Stimulated activated CD4-positive, alpha-beta T cell treated with anti-CD3 and anti-CD28 coated beads, Interleukin-1b, Interleukin-23, amount 100 ng/mL, for 1 hour (primary cell): ENCODE measurements at places on chromosomes 1 and 21.

- no peak for DNase-seq
These were observed 49.5 kb upstream of the DNAJC6 start for GRCh38 chr1:65259816-65260215.

DNA sequence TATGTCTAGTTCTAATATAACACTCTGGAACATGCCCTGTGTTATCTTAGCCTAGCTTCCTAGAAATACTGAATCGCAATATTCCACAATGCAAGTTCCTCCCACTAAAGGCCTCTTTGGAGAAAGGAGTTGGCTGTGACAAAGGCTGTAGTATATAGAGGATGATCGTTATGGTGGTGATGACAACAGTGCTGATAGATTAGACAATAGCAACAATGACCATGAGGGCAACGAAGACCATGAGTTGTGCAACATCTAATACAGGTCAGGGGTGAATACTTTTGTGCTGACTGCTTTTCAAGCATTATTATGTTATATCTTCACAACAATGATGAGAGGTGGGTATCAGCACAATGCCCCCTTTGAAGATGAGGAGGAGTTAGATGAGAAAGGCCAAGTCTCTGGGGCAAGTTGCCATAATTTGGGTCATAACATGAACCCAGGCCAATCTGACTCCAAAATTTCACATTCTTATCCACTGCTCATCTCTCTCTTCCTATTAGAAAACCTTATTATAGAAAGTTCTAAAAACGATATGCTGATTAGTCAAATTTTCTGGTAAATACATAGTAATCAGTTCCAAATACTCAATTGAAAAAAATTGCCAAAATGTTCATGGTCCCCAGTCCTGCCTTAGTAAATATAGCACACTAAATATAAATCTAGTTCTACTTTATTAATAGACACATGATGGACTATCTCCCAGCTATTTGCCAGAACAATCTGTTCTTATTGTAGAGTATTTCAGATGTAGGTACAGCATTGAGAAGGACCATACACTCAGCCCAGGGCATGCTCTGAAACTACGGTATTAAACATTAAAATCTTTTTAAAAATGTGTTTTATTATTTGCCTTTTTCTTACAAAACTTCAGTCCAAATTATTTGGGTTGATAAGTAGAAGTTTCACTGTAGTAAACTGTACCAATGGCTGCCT lies 37.5 kb downstream of the HIVEP3 start:
- no peak for DNase-seq

DNA sequence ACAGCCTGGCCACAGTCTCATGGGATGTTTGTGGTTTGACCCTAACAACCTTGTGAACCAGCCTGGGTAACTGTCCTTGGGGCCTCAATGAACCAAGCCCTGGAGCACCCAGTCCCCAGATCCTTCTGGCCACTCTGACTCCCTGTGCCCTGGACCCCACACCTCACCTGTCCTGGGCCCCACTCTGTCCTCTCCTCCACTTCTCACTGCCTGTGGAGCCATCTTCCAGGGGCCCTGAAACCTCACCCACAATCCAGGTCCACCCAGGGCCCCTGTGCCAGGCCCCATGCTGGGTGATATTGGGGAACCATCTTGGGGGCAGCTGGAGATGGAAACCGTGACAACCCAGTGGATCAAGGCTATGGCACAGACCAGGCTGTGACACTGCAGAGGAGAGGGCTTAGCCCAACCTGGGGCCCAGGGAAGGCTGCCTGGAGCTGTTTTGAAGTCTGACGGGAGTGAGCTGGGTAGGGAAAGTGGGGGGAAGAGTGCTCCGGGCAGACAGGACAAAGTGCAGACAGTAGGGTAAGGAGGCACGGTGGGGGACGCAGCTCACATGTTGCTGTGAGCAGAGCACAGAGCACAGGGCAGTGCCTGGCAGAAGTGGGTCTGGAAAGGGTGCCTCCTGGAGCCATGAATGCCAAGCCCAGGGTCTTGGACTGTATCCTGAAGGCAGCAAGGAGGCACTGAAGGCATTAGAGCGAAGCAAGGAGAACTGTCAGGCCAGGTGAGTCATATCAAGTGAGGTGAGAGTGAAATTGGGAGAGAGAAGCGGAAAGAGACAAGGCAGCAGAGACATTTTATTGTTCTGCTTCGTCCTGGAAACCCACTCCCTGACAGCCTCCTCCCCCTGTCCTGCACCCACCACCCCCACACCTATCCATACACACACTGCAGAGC lies 12.1 kb upstream of the LRP8 start:
- no peak for DNase-seq

DNA sequence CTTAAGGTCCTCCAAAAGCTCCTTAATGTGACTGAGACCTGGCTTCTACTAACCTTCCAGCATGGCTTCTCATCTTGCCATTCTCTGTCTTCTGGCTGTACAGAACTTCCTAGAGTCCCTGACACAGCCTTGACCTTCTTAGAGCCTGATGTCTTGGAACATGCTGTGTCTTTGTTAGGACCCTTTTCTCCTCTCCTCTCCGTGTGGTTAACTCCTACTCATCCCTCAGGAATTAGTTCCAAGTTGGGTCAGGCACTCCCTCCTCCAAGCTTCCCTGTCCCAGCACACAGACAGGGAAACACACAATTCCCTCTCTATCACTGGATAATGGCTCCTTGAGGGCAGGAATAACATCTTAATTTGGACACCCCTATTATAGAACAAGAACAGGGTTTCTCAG lies 275.4 kb upstream of the USP24 start:
- no peak for DNase-seq

DNA sequence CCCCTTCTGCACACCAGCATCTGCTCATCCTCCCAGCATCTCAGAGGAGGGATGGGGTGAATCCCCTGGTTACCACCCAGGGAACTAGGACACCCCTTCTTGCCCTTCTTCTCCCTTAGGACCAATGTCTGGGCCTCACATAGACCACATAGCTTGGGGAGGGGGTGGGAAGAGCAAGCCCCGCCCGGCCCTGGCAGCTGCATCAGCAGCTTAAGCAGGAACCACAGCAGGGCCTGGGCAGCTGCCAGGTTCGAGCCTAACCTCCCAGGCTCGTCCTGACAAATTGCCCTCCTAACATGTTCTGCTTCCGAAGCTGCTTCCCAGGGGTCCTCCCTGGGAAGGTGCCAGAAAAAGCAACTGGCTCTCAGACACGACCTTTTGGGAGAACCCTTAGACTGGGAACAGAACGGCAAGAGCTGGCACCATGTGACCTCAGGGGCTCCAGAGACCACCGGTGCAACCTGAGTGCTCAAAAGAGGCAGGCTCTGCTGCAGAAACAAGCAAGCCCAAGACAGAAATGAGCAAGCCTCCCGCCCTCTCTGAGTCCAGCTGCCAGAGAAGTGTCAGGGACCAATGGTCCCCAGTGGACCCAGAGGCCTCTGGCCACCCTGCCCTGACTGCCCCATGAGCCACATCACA lies 18.4 kb upstream of the CLSTN1 start:
- DNase-seq, result no peak

GRCh38 chr1:119345398-119345797 lies 23.2 kb upstream of the HAO2 start:
- DNase-seq, result no peak

GRCh38 chr1:25484096-25484495 lies 53.4 kb downstream of the MACO1 start:
- no peak for DNase-seq

DNA sequence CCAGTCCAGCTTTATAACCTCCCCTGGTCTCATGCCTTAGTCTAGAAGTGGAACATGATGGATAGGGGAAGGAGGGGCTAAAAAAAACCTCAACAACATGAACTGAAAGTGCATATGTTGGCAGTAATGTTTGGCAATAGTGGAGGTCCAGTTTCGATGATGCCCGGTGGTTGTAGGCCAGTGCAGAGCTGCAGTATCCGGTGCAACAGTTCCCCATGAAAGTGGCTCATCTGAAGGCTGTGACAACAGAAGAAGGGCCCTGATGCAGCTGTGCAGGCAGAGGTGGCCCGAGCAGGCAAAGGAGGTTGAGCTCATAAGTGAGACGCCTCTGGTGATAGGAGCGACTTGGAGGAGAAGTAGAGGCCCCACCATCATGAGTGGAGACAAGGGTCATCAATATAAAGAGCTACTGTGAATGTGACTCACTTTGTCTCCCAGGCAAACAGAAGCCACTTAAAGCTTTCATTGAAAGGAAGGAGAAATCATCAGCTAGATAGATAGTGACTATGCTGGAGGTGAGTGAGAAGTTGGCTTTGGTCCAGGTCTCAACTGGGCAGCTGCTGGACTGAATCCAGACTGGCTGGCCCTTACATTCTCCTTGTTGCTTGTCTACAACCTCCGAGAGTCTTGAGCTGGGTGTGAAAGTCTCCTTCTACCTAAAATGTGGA lies 10.2 kb upstream of the CREG1 start:
- DNase-seq, result no peak

- DNase-seq, result no peak
These were observed 82.2 kb upstream of the LMO4 start for GRCh38 chr1:87246436-87246835.

DNA sequence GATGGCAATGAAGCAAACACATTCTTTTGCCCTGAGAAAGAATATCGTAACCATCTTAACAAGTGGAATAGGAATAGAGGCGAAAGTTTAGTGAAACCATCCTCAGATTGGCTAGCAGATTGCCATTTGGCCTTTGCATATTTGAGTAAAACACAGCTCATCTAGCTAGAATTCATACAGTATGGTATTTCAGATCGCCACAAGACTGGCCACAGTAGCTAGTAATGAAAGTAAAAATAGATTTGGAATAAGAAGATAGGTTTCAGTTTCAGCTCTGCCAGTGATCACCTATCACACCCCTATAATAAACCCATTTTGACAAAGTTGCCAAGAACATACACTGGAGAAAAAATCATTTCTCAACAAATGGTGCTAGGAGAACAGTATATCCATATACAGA lies 294.9 kb downstream of the LRRIQ3 start:
- no peak for DNase-seq

- DNase-seq, result no peak
These were observed 72.5 kb upstream of the MORC3 start for GRCh38 chr21:36247316-36248010.

GRCh38 chr1:205939690-205940330 lies 3.4 kb downstream of the SLC26A9 start:
- no peak for DNase-seq

DNA sequence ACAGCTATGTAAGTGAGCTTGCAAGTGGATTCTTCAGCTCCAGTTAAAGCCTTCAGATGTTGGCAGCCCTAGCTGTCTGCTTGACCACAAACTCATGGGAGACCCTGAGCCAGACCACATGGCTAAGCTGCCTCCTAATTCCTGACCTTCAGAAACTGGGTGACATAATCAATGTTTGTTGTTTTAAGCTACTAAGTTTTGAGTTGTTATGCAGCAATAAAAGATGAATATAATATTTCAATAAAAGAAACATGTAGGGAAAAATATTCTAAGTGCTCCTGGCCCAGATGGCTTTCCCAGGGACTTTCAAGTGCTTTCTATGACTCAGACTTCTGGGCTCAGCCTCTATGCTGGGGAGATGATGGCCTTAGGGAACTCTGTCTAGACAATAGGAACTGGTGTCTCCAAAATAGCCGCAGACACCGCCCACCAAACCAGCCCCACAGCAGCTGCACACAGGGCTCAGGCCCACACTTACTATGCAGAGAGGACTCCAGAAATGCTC lies 20.3 kb upstream of the AZIN2 start:
- DNase-seq, result no peak

DNA sequence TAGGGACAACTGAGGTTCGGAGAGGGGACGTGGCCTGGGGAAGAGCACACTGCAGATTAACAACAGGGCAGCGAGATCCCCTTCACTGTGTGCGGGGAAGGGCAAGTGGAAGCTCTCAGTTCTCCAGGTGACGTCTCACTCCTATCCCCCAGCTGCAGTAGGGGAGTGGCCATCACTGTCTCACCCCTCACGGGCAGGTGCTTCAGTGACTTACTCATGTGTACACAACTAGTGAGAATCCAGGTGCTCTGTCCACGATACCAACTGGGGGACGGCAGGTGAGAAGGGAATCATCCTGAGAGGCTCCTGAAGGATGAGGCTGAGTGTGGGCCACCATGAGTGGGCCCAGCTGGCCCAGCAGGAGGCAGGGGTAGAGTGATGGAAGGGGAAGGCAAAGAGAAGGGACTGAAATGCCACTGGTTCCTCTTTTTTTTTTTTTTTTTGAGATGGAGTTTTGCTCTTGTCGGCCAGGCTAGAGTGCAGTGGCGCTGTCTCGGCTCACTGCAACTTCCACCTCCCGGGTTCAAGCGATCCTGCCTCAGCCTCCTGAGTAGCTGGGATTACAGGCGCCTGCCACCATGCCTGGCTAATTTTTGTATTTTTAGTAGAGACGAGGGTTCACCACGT lies 25.9 kb downstream of the RHBG start:
- DNase-seq, result no peak

DNA sequence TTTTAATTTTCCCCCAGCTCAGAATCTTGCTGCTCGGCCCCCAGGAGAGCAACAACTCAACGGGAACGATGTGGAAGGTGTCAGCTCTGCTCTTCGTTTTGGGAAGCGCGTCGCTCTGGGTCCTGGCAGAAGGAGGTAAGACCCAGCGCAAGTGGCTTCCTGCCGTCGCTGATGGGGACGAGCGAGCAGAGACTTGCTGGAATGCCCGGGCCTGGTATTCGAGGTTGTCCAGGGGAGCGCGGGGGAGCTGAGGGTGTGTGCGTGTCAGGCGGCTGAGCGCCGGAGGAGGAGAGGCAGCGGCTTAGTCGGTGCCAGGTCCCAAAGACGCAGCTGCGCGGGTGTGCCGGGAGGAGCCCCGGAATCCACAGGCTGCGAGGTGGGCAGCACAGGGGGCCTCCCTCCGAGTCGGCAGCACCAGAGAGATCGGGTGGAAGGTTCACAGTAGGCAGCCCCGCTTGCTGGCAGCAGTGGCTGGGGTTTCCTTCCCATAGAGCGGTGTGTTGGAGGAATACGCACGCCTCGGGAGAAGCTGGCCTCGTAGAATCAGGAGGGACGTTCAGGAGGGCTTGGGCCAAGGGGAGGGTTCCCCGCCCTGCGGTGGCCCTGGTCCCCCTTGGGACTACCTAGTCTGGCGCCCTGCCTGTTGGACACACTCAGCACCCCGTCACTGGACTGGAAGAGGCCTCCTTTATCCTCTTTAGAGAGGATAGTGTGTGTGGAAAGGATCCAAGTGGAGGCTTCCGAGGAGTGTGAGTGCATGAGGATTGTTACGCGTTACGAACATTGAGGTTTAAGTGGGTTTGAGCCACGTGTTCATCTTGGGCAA lies 547 bp downstream of the PDPN start:
- no peak for DNase-seq

DNA sequence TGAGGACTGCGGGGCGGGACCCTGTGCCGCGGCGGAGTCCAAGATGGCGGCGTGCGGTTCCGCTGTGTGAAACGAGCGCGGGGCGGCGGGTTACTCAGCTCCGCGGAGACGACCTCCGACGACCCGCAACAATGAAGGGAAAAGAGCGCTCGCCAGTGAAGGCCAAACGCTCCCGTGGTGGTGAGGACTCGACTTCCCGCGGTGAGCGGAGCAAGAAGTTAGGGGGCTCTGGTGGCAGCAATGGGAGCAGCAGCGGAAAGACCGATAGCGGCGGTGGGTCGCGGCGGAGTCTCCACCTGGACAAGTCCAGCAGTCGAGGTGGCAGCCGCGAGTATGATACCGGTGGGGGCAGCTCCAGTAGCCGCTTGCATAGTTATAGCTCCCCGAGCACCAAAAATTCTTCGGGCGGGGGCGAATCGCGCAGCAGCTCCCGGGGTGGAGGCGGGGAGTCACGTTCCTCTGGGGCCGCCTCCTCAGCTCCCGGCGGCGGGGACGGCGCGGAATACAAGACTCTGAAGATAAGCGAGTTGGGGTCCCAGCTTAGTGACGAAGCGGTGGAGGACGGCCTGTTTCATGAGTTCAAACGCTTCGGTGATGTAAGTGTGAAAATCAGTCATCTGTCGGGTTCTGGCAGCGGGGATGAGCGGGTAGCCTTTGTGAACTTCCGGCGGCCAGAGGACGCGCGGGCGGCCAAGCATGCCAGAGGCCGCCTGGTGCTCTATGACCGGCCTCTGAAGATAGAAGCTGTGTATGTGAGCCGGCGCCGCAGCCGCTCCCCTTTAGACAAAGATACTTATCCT lies 430 bp downstream of the RBM15 start:
- no peak for DNase-seq
